ENCODE measurements at places on chromosomes 2 and 18.

DNA sequence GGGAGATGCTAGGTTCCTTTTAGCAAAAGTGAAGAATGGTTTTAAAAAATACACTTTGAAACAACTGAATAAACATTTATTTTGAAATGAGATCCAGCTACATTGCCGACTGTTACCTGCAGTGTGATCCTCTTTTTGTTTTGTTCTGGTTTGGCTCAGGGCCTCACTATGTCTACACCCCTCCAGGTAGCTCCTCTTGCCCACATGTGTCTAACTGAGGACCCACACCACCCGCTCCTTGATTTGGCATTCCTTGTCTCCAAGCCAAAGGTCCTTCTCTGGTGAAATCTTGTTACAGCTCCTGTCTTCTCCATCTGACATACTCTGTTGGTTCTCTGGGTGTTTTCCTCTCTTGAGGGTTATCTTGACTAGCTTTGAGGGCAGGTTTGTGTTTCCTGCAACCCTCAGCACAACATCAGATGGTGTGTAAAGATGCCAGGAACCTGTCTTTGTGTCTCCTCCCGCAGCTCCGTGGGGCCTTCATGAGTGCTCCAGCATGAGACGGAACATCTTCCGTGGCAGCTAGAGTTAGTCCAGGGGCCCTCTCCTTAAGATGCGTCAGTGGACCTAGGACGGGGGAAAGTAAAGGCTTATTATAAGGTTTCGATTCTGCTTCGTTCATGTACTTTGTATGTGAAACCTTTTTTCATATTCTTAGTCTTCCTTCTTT lies 32.1 kb downstream of the MAP4K4 start:
- DNase-seq, result no peak

- no peak for DNase-seq
Observed at GRCh38 chr2:161625314-161625919, 1.2 kb downstream of the SLC4A10 start.

- DNase-seq, result no peak
Observed at GRCh38 chr2:100959225-100959880, 42.7 kb upstream of the RPL31 start.

DNA sequence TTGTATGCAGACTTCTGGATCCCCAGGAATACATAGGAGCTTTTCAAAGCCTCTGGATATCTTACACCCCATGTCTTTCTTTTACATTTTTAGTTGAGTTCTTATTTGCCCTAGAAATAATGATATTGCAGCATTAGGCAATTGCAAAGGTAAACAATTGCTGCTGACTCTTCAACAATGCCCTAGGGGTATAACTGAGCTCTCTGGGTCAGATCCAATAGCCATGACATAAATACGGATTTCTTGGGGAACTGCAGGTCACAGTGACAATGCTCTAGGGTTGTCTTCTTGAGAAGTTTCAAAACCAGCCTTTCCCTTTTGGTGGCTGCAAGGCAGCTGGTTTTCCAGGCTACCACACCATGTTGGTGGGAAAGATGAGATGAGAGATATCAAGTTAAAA lies 16.5 kb upstream of the OR6B3 start:
- DNase-seq, result no peak

DNA sequence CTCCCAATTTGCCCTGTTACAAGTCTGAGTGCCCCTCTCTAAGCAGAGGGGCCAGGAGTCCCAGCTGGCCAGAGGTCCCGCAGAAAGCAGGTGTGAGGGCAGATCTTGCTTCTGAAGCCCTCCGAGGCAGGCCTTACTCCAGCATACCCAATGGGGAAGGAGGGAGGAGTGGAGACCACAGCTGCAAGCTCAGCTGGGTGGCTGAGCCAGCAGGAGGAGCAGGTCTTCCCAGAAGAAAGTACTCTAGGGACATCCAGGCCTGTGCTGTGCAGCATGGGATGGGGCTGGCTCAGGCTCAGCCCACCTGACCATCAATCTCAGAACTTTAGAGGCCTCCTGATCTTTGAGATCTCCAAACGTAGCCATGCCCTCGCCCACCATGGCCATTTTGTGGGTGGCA lies 31.3 kb downstream of the PLB1 start:
- DNase-seq, result no peak

GRCh38 chr2:1653956-1654695 lies 90.2 kb downstream of the PXDN start:
- DNase-seq, result no peak

GRCh38 chr2:199462956-199463692 lies 5.4 kb upstream of the SATB2 start:
- no peak for DNase-seq

- DNase-seq, result no peak
Observed at GRCh38 chr2:112946086-112946485, 31.7 kb upstream of the IL36G start.

DNA sequence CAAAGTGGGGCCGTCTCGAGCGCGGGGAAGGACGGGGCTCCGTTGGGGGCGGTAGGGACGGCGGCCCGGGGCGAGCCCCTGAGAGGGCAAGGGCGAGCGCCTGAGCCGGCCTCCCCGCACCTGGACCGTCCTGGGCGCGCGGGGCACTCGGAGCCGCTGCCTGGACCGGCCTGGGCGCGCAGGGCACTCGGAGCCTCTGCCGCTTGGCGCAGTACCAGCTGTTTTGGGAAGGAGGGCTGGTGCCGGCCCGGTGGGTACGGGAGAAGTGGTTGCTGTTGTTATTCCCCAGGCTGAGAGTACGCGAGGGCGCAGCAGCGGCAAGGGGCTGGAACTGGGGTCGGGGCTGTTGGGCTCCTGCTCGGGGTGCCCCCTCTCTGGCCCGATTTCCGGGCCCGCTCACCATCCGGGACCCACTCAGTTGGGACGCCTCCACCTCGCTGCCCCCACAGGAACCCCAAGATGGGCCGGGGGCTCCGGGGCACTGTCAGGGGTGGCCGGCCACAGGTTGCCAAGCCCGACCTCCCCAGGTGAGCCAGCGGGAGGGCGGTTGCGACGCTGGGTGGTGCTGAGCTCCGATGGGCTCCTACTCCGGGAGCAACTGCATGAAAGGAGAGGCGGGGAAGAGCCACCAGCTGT lies 579 bp downstream of the ARHGEF4 start:
- DNase-seq, result no peak

DNA sequence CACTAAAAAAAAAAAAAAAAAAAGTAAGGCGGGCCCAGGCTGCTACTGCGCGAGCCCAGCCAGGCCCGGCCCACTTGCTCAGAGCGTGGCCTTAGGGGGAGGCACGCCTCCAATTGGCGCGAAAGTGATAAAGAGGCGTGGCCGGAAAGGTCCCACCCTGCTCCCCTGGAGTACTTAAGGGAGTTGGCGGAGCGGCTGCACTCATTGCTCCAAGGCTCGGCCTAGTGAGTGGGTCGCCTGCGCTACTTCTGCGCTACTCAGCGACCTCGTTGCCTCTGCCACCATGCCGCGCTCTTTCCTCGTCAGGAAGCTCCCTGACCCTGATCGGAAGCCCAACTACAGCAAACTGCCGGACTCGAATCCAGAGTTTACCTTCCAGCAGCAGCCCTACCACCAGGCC lies 36.9 kb downstream of the UNC80 start:
- no peak for DNase-seq

- no peak for DNase-seq
Observed at GRCh38 chr18:29160170-29160569, 983.2 kb upstream of the CDH2 start.

DNA sequence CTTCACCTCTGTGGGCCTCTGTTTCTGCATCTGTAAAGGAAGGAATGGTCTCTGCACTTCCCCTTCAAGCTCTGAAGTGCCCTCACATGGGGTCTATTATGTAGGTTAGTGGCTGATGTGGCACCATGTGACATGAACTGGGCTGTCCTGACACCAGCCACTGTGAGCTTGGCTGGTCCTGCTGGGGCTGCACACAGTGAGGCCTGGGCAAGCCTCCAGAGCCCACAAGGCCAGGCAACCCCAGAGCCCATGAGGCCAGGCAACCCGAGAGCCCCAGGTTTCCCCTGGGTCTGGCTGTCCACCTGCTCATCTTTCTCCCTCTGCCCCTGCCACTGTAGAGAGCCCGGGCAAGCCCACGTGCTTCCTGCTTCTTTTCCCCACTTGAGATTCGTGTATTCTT lies 150.1 kb upstream of the SMAD2 start:
- no peak for DNase-seq

DNA sequence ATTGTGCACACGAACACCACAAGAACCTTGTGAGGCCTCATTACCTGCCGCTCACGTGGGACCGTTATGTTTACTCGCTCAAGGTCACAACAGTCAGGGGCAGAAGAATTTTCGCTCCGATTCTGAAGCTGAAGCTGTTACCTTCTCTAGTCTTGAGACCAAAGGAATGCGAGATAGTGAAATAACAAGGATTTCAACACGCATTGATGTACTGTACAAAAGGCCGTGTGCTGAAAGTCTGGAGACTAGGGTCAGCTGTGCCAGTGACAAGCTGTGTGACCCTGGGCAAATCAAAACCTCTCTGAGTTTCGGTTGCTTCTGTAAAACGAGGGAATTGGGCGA lies 583 bp downstream of the NEMP2 start:
- no peak for DNase-seq

DNA sequence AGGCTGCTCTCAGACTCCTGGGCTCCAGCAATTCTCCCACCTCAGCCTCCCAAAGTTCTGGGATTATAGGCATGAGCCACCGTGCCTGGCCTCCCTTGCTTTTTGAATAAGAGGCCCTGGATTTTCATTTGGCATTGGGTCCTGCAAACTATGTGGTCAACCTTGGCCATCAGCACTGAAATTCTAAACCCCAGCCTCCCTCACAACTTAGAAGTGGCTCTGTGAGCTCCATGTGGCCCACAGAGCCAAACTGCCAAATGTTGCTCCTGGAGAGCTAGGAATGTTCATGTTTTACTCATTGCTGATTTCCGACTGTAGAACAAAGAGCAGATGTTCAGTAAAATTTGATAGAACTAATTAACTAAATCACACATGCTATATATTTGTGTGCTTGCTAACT lies 210.6 kb upstream of the AGAP1 start:
- DNase-seq, result no peak

DNA sequence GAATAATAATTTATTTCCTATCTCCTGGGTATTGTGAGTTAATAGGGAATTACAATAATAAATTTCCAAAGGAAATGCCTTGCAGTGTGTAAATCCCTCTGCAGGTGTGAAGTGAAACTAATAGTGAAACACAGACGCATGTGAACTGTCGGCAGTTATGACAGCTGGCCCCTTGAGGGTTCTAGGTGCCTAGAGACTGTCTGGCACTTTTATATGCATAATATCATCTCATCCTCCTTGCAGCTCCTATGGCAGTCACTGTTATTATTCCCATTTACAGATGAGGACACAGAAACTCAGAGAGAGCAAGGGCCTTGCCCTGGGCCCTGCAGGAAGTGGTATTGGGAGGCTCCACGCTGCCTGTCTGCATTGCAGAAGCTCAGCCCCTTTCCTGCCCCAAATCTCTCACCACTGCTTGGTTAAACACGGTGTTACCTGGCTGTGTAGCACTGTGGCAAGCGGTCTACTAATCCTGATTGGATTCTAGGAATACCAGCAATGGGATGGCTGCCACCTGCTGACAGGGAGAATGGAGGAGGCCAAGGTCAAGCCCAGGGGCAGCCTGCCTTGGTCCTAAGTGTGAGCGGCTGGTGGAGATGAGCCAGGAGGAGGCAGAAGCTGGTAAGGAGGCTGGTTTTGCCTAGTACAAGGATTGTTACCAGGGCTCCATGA lies 32.8 kb upstream of the ACKR3 start:
- DNase-seq, result no peak
